ENCODE measurements at places on chromosomes 1 and 21. TPM values are rescaled to one million over a fixed set of nuclear protein-coding genes. Genes with fewer than 3 reads are reported as not detected.

The SPRR2F gene
- total RNA-seq = not detected

The DENND1B gene
- 5.2 TPM for total RNA-seq

The NPL gene
- 3.2 TPM for total RNA-seq

The PTCH2 gene
- total RNA-seq = under 0.01 TPM

The SPEN gene
- 10.4 TPM for total RNA-seq

The TMEM269 gene
- total RNA-seq = under 0.01 TPM

The SLC25A34 gene
- 0.37 TPM for total RNA-seq

The BRDT gene
- not detected for total RNA-seq

The CSF3R gene
- total RNA-seq = 0.28 TPM

The SYCP1 gene
- not detected for total RNA-seq

The KPRP gene
- not detected for total RNA-seq

The CFHR1 gene
- total RNA-seq = not detected

The NTMT2 gene
- total RNA-seq = not detected

The LYST gene
- total RNA-seq = 20.9 TPM

The IFI44L gene
- 4.6 TPM for total RNA-seq

The CFHR3 gene
- not detected for total RNA-seq

The RGS8 gene
- total RNA-seq = not detected

The AGT gene
- total RNA-seq = 2.7 TPM

The EFNA4 gene
- 4.0 TPM for total RNA-seq

The FAM151A gene
- total RNA-seq = not detected

The TFF2 gene
- not detected for total RNA-seq

The PGD gene
- total RNA-seq = 318 TPM

The SLC9C2 gene
- total RNA-seq = not detected

The MXRA8 gene
- total RNA-seq = 258 TPM

The LCE1A gene
- total RNA-seq = not detected

The TRMT1L gene
- 21.0 TPM for total RNA-seq

The S100A5 gene
- not detected for total RNA-seq

The PADI1 gene
- under 0.01 TPM for total RNA-seq

The AGO1 gene
- 6.3 TPM for total RNA-seq

The HAPLN2 gene
- not detected for total RNA-seq

The C4BPA gene
- total RNA-seq = under 0.01 TPM

The ANGPTL1 gene
- total RNA-seq = 8.8 TPM

The DLGAP3 gene
- total RNA-seq = under 0.01 TPM

The S1PR1 gene
- 15.5 TPM for total RNA-seq

The LCE1B gene
- not detected for total RNA-seq

The SIK1 gene
- total RNA-seq = 1.3 TPM

The PGBD5 gene
- total RNA-seq = 0.57 TPM

The SYT11 gene
- total RNA-seq = 37.9 TPM

The SPRR2G gene
- not detected for total RNA-seq

The TSNAX gene
- total RNA-seq = 40.1 TPM

The CD247 gene
- total RNA-seq = 0.09 TPM

The NPR1 gene
- total RNA-seq = 1.5 TPM

The TBX19 gene
- total RNA-seq = 0.43 TPM

The FCRL6 gene
- total RNA-seq = not detected

The SRSF10 gene
- 64.3 TPM for total RNA-seq

The KRTAP19-1 gene
- total RNA-seq = not detected

The IL19 gene
- total RNA-seq = not detected

The TMPRSS15 gene
- total RNA-seq = not detected

The LRP8 gene
- 11.5 TPM for total RNA-seq

The S100A3 gene
- total RNA-seq = 10.4 TPM

The CELA2B gene
- total RNA-seq = 0.18 TPM

The HPDL gene
- total RNA-seq = 0.74 TPM

The OXCT2 gene
- 1.7 TPM for total RNA-seq

The CHI3L1 gene
- 35.3 TPM for total RNA-seq

Measured in smooth muscle cell of bladder (primary cell).